ENCODE measurements at places on chromosomes 16 and 17. TPM values are rescaled to one million over a fixed set of nuclear protein-coding genes. Genes with fewer than 3 reads are reported as not detected.

GRCh38 chr17:45846646-45847045 lies 2.0 kb downstream of the SPPL2C start:
- H3K27me3 ChIP-seq = peaks cover 7% of the 10 kb centered on the region
- H3K4me3 ChIP-seq = no peak overlapping the region
- no peak overlapping the region for H3K27ac ChIP-seq

DNA sequence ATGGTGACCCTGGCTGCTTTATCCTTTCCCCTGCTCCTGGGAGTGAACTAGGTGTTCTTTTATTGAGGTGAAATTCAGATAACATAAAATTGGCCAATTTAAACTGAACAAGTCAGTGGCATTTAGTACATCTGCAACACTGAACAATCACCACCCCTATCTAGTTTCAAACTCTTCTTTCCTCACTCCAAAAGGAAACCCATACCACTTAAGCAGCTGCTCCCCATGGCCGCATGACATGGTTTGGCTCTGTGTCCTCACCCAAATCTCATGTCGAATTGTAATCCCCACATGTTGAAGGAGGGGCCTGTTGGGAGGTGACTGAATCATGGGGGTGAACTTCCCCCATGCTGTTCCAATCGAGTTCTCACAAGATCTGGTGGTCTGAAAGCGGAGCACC lies 154.1 kb downstream of the STX8 start:
- no peaks in the 10 kb centered on the region for H3K4me1 ChIP-seq
- no peak overlapping the region for H3K4me3 ChIP-seq
- no peaks in the 10 kb centered on the region for H3K36me3 ChIP-seq
- no peaks in the 10 kb centered on the region for H3K27me3 ChIP-seq
- no peak overlapping the region for H3K27ac ChIP-seq
- no peak for DNase-seq

HS3ST3B1 gene
- 2.4 TPM for total RNA-seq

- H3K27ac ChIP-seq = no peak overlapping the region
- H3K27me3 ChIP-seq = no peaks in the 10 kb centered on the region
- no peaks in the 10 kb centered on the region for H3K36me3 ChIP-seq
- no peak overlapping the region for H3K4me3 ChIP-seq
- no peak for DNase-seq
- no peaks in the 10 kb centered on the region for H3K4me1 ChIP-seq
Measured at GRCh38 chr16:1279945-1280589, 24.2 kb downstream of the TPSD1 start.

- DNase-seq = peak; percentile 95
- peaks cover 41% of the 10 kb centered on the region for H3K4me1 ChIP-seq
- H3K4me3 ChIP-seq = peak overlapping the region; percentile 53
- H3K27ac ChIP-seq = peak overlapping the region; percentile 67
- no peaks in the 10 kb centered on the region for H3K27me3 ChIP-seq
Measured at GRCh38 chr17:76540381-76541300, 797 bp downstream of the PRCD start.
